ENCODE measurements at places on chromosomes 5 and 9.
A peak's percentile ranks its signal among the peaks of the same experiment; 100 is the strongest.

- peak; percentile 94 for DNase-seq
Observed at GRCh38 chr5:58188262-58188651, 271.6 kb downstream of the PLK2 start.

- DNase-seq = no peak
Observed at GRCh38 chr5:171226864-171227263, 82.2 kb upstream of the TLX3 start.

GRCh38 chr5:162230348-162230747 is 162.8 kb downstream of the GABRG2 start:
- DNase-seq = no peak

GRCh38 chr5:78495800-78496199 is 135.4 kb downstream of the SCAMP1 start:
- DNase-seq = no peak

- DNase-seq = no peak
Observed at GRCh38 chr9:71937070-71937625, 25.7 kb downstream of the C9orf85 start.

- DNase-seq = peak; percentile 96
Observed at GRCh38 chr5:10913841-10914240, 152.8 kb upstream of the DAP start.

DNA sequence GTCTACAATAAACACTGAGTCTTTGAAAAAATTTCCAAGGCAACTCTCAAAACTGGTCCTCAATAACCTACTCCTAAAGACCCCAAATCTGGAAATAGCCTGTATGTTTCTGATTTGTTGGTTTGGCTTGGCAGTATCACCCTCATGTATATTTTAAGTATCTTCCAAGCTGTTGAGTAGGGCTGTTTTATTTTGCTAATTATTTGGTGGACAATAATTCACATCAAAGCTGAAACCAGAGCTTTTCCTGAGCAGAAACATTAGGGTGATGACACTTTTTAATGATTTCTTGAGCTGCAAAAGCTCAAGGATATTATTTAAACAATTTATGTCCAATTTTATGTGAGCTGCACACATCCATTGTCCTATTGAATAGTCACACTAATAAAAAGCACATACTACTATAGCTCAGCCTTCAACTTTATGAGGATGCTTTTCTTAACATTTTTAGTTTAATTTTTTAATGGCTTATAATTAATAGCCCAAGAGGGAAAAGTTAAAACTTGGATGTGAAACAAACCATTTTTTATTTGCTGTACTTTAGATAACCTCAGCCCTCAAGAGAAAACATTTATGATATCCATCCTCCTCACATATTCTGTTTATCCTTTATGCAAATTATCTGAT is 393.1 kb downstream of the TAF11L14 start:
- DNase-seq = no peak

DNA sequence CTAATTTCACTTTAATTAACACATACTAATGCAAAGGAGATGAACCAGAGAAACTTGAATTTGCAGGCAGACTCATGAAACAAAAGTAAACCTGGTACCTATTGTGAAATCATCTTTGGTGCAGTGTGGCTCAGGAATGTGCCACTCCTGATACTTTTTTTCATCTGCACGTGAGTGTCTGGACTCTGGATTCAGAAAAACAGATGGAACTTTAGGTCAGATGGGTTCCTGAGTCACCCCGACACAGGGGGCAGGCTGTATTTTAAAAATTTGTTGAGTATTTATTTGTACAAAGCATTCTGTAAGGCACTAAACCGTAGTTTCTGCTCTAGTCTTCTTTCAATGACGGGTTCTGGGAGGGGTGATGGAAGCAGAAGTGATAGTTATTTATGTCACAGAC is 52.2 kb upstream of the TUT7 start:
- peak; percentile 68 for DNase-seq

- no peak for DNase-seq
Observed at GRCh38 chr9:69325409-69326212, 596 bp downstream of the ENTREP1 start.

DNA sequence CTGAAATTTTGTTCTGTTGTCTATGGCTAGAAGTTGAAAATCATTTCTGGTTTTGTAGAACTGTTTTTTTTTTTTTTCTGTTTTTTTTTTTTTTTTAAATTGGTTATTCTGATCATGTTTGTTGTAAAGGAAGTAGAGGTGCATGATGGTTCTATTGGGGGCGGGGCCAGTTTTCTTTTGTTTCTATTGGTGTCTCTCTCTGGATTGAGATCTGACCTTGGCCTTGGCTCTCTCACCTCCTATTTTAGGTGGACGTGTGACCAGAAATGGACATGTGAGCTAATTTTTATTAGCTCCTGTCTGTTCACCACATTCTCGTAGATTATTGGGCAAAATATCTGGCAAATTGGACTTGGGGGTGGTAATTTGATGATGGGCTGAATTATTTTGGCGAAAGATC is 3.2 kb downstream of the ZNF618 start:
- peak; percentile 11 for DNase-seq

DNA sequence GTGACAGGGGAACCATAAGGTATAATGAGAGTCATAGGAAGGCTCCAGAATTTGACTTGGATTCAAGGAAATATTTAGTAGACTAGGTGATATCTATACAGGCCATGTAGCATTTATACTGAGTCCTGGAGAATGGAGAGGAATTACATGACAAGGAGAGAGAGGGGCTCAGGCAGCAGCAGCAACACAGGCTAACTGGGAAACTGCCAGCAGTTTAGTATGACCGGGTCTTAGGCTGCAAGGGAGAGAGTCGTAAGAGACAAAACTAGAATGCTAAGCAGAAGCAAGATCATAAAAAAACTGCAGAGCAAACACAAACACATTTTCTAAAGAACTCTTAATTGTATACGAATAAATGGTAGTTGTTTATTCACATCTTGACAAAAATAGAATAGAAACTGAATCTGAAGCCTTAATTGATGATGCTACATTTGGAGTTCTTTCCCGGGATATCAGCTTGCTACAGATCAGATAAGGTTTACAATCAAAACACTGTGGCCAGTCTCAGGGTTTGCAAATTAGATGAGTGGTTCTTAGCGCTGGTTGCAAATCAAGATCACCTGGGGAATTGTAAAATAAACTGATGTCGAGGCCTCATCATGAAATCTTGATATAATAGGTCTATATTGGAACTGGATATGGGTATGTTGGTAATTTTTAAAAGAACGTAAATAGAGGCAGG is 480.0 kb upstream of the C9orf72 start:
- no peak for DNase-seq

- no peak for DNase-seq
Observed at GRCh38 chr5:154901276-154901675, 36.7 kb downstream of the GEMIN5 start.

GRCh38 chr9:134887686-134888602 is 7.3 kb downstream of the FCN2 start:
- DNase-seq = no peak

GRCh38 chr9:38157711-38158110 is 88.7 kb upstream of the SHB start:
- no peak for DNase-seq

DNA sequence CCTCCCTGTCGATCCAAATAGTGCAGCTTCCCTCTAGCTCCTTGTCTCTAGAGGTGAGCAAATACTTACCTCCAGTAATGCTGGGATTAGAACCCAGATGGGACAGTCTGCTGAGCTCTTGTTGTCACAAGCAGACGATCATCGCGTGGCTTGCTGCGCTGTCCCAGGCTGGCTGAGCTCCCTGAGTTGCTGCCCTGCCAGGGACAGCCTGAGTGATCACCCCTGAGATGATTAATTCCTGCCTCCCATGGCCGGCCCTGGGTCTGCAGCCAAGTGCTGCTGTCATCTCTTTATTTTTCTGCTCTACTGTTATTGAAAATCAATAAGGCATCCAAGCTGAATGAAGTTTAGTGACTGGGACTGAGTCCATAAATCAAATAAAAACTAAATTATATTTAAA is 94.0 kb upstream of the ALDH1B1 start:
- no peak for DNase-seq

DNA sequence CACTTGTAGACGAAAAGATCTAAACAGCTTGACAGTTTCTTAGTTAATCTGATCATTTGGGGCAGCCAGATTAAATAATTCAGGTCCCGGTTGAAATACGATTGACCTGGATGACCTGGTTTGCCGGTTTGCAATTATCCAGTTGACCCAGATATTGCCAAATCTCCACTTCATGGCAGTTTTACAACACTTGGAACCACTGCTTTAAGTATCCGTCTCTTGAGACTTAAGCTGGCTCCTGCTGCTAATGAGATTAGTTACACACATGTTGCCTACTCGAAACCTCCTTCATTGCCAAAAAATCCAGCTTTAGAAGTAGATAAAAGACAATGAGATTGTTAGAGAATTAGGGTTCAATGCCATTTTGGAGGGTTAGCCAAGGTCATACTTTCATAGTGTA is 136.2 kb upstream of the HAPLN1 start:
- no peak for DNase-seq

- no peak for DNase-seq
Observed at GRCh38 chr5:180648658-180649296, 623 bp downstream of the FLT4 start.

Data from EL (cell line).